ENCODE measurements at places on chromosomes 12 and 14.

GRCh38 chr12:105736498-105736897, 402.3 kb downstream of the NUAK1 start:
- no peak for DNase-seq

GRCh38 chr14:54435500-54435981, 5.6 kb downstream of the CNIH1 start:
- no peak for DNase-seq

- no peak for DNase-seq
These were observed 994 bp downstream of the PRORP start for GRCh38 chr14:35123388-35123703.

- no peak for DNase-seq
These were observed 47.2 kb upstream of the KITLG start for GRCh38 chr12:88627501-88627900.

GRCh38 chr12:103441437-103442181, 54.2 kb downstream of the C12orf42 start:
- DNase-seq, result no peak

GRCh38 chr12:59401862-59402261, 194.0 kb upstream of the SLC16A7 start:
- DNase-seq, result no peak

- DNase-seq, result no peak
These were observed 159.1 kb downstream of the RPS29 start for GRCh38 chr14:49427117-49427516.

DNA sequence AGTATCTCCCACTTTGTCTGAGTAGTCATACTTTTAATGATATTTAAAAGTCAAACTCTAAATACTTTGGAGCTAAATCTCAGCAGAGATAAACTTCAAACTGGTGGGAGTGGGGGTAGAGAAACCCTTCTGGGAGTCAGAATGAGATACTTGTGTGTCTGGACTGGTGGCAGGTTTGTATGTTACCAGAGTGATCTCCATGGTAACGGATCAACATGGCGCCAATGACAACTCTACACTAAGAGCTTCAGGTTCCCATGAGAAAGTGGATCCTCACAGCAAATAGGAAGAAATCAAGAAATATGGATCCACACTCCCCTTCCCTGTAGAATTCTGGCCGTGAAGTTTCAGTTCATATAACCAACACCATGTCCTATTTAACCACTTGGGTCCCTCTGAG, 121.9 kb downstream of the ETV6 start:
- no peak for DNase-seq

DNA sequence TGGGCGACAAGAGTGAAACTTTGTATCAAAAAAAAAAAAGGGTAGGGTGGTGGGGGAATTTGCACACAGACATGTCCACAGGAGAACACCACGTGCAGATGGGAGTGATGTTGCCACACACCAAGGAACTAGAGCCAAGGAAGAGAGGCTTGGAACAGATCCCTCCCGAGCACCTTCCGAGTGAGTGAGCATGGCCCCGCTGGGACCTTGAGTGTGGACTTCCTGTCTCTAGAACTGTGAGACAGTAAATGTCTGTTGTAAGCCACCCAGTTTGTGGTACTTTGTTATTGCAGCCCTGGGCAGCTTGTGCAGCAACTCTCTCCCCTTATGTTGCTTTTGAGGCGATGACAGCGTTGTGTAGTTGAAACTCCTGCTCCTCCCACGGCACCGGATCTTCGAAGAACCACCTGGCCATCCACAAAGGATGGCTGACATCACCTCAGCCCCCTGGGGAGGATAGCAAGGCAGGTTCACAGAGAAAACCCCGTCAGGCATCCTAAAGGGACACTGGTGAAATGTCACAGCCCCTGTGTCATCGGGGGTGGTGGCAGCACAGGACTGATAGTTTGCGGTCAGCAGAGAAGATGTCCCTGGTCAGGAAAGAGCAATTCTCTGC, 54.7 kb upstream of the PLEKHG3 start:
- no peak for DNase-seq

DNA sequence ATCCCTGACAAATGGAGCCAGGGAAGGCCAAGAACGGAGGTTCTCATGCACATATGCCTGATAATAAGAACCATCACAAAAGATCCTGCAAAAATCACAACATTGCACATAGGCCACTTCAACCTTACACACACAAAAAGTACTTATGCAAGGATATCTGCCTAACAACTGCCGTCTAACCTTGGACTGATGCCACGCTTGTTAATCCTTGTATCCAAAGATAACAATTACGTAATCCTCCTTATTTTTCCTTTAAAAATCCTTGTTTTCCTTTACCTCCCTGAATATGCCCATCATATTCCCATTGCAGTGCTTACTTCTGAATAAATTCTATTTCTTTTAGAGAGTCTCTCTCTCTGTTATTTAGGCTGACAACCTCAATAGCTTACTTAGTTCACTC, 59.5 kb downstream of the TMEM116 start:
- DNase-seq, result no peak

DNA sequence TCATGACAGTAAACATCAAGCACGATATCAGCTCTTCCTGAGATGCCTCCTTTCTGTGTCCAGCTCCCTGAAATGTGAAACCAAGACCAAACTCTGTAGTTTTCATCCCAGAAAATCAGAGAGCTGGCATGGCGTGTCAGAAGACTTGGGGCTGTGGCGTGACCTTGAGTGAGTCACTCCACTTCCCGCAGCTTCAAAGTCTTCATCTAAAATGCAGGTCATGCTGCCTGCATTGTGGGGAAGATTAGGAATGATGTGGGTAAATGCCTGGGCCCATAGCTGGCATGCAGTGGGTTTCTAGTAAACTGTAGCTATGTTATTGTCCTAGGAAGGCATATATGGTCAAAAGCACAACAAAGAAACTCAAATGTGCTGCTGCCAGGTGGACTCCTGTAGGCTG, 28.8 kb downstream of the OAS2 start:
- no peak for DNase-seq

DNA sequence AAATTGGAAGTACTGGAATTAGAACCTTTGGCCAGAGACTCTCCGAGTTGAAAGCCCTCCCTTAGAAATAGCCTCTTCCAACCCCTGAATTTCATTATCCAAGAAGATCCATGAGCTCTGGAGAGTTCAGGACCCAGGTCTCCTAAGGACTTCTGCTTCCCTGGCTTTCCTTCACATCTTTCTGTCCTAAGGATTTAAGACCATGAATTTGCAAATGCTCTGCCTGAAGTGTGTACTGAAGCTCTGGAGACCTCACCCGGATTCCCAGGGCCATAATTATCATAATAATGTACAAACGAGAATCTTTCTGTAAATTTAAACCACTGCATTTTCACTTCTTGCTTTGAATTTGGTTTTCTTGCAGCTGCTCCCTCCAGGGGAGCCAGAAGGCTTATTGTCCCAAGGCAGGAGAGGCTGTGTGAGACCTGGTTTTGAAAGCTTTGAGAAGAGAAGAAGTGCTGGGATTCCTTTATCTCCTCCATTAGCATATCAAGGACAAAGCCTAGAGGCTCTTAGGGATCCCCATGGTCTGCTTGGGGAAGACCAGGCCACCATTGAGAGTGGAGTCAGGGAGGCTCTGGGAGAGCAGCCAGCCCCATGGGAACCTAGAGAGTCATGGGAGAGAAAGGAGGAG, 41.1 kb downstream of the GLRX5 start:
- no peak for DNase-seq

DNA sequence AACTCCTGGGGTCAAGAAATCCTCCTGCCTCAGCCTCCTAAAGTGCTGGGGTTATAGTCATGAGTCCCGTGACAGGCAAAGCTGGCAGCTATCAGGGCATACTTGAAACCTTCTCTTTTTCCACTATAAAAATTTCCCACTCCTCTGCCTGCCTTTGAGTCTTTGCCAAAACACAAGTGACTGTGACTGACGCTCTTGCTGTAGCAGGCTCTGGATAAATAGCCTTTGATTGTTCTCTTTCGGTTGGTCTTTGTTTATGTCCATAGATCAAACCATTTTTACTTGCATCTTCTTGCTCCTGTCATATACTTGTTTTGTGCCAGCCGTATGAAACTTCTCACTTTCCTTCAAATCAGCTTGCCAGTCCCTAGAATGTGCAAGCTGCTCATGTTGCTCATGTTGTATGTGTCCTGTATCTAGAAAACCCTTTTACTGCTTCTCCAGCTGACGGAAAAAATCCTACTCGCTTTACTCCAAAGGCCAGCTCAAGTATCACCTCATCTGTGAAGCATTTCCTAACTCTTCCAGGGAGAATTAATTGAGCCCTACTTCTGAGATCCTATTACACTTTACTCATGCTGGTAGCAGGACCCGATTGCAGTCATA, 73.1 kb downstream of the RESF1 start:
- no peak for DNase-seq

- no peak for DNase-seq
These were observed 5.4 kb downstream of the HSPB8 start for GRCh38 chr12:119183942-119184695.

GRCh38 chr14:89477391-89477790, 60.4 kb upstream of the FOXN3 start:
- no peak for DNase-seq

- no peak for DNase-seq
These were observed 198.9 kb downstream of the CACNA1C start for GRCh38 chr12:2251526-2252209.

GRCh38 chr14:69151458-69152180, 1.3 kb downstream of the DCAF5 start:
- DNase-seq, result peak; percentile 62

GRCh38 chr14:61003571-61003970, 22.5 kb downstream of the SLC38A6 start:
- DNase-seq, result no peak

- no peak for DNase-seq
These were observed 881 bp upstream of the SOS2 start for GRCh38 chr14:50232276-50232642.

DNA sequence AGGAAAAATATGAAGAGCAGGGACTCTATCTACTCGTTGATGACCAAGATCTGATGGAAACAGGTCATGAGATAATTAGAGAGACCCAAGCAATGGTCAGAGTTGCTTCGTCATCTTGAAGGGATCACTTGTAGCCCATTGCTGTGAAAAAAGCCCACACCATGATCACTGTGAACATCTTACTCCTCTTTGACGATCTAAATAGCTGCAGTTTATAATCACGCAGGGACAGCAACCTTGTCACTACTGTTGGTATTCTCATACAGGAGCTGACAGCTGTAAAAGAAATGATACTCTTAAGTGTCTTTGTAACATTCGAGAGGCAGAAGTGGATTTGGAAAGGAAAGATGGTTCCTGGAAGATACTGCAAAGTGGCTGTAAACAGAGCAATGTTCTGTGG, 33.7 kb upstream of the RERGL start:
- DNase-seq, result no peak

Measured in left renal pelvis (tissue), 4 donors.